ENCODE measurements at places on chromosomes 5 and 9.

DNA sequence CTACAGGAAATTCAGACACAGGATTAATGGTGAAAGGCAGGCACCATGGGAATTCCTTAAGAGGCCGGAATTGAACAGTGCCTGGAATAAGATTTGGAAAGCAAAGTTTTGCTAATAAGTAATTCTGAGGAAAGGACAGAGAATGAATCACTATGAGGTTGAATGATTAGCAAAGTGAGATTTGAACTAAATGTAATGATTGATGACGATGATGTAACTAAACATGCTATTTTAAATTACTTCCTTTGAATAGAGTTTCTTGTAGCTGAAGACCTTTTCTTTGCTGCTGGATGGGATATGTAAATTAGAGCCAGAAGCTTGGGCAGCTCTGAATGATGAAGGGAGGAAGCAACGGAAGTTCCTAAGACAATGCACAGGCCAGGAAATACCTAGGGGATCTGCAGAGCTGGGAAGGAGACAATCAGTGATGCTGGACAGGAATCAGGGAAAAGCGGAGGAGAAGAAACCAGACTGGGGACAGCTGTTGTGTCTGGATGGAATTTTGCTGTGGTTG, 482.0 kb downstream of the PSAT1 start:
- no peak for DNase-seq

DNA sequence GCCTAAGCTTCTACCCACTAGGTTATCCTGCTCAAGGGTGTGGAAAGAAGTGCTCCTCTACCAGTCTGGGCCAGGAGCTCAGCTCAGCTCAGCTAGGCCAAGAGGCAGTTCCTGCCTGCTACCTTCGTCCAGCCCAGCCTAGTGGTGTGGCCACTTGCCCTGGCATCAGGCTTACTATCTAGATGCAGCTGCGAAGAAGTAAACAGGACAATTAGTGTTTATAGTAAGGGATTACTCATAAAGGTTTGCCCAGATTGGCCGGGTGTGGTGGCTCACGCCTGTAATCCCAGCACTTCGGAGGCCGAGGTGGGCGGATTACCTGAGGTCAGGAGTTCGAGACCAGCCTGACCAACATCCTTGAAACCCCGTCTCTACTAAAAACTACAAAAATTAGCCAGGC, 12.8 kb upstream of the SPATA24 start:
- no peak for DNase-seq

DNA sequence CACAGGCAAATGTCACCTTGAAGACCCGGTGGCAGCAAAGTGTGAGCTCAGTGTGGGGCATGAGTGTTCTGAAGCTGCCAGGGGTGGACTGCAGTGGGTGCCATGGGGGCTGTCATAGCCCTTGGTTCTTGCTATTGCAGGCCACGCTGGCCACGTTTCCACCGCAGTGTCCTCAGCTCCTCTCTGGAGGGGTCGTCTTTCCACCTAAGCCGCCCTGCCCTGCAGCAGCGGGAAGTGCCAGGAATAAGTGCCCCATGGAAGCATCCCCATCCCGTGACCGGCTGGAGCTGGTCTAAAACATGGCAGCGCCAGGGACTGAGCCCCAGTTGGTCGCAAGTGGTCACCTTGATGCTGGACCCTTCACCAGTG, 6.9 kb downstream of the OBP2B start:
- DNase-seq, result no peak

- no peak for DNase-seq
Observed at GRCh38 chr5:2890011-2890410, 138.5 kb upstream of the IRX2 start.

DNA sequence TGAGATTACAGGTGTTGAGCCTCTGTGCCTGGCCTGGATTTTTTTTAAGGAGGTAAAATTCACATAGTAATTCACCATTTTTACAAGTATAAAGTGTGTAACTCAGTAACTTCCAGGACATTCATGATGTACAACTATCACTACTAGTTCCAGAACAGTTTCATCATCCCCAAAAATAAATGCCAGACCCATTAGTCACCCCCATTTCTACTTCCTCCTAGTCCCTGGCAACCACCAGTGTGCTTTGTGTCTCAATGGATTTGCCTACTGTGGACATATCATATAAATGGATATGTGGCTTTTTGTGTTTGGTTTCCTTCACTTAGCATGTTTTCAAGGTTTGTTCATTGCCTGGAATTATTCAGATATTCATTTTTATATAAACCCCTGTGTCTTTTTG, 72.5 kb upstream of the PANK3 start:
- DNase-seq, result no peak

DNA sequence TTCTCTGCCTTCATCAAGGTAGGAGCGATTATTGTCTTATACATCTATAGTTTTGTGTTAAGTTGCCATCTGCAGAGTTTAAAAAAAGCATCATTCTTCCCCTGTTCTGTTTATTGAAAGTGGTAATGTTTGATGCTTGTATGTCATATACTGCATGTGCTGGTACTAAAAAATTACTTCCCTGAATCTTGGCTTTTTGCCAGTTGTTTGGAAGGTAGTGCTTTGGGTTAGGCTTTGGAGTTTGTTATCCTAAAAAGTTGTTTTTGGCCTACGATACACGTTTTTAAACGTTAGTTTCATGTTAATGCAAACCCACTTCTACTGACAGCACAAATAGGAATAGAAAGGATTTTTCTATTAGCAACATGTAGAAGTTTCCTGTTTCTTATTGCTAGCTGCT, 158.3 kb downstream of the GIN1 start:
- DNase-seq, result no peak

DNA sequence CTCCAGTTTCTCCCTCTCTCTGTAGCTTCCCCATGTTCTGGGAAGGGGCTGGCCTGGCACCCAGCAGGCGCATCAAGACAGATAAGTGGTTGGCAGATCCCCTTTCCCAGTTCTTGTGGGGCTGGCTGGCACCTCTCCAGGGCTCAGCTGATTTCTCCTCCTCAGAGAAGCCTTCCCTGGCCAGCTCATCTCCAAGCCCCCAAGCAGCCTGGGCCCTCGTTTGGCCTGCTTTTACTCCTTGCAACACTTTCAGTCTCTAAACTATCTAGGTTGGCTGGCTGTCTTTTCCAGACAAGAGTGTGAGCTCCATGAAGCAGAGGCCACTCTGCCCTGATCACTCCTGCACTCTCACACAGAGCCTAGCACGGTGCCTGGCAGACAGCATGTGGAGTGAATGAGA, 13.5 kb downstream of the MACROH2A1 start:
- DNase-seq, result no peak

GRCh38 chr9:21836437-21837161, 34.2 kb downstream of the MTAP start:
- DNase-seq, result no peak

DNA sequence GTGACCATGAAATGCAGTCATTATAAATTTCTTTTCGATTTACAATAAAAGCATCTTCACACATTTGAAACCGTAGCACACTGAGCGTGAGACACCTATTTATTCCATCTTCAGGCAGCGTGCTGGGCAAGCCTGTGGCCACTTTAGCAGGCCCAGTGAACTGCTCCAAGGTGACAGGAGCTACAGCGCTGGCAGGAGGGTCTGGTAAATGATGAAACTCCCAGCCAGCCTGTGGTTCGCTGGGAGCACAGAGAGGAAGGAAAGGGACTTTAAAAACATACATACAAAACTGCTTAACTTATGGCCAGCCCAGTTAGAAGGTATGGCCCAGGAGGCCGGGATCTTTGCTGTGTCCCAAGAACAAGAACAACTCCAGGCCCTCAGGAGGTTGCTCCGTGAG, 5.1 kb downstream of the RAPGEF1 start:
- no peak for DNase-seq

GRCh38 chr5:131230406-131230805, 33.4 kb upstream of the CDC42SE2 start:
- DNase-seq, result no peak

DNA sequence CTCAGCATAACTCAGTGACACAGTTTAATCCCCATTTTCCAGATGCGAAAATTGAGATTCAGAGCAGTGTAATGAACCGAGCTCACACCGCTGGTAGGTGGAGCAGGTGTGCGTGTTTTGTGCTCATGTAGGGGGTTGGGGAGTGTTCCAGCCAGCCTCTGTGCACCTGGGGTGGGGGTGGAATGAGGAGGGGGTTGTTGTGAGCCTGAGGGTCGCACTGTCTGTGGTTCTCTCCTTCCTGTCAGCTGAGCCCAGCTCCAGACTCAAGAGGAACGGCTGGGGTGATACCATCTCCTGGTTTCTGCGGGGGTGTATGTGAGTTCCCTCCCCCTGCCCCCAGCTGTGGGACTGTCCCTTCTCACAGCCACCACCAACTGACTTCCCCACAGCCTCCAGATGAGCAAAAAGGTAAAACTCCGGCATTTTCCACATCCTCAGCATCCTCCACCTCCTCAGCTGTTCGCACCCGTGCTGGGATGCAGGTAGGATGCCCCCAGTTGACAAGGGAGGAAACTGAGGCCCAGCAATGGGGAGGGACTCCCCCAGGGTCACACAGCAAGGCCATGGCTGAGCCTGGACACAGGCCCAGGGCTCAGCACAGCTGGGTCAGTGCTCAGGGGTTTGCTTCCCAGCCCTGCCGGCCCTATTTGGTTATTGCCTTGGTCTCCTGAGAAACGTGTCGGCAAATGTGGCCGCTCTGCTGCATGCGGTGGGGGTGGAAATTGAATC, 2.1 kb downstream of the SH2D3C start:
- DNase-seq, result no peak

- DNase-seq, result no peak
Observed at GRCh38 chr5:131810510-131811249, 13.9 kb upstream of the FNIP1 start.

DNA sequence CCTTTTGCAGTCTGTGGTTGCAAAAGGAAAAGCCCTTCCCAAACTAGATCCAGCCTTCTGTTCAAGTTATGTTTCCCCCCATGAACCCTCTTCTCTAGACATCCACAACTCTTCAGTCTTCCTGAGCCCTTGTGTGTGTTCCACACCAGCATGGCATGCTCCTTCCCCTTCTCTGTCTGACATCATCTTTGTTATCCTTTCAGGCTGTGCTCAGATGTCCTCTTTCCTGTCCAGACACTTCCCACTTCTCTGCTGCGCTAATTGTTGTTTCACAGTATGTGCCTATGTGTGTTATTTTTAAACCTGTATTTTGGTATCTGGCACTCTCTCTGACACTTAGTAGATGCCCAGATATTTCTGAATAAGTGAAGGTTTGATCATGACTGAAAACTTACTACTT, 38.2 kb downstream of the FOCAD start:
- DNase-seq, result no peak

DNA sequence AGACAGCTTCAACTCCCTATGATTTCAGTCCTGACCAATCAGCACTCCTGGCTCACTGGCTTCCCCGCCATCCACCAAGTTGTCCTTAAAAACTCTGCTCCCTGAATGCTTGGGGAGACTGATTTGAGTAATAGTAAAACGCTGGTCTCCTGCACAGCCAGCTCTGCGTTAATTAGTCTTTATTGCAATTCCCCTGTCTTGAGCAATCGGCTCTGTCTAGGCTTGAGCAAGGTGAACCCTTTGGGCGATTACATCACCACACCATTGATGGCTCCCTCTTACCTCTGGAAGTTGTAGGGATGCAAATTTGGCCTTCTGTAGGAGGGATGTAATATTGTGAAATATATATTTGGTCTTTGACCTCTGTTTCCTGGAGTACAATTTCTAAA, 2.9 kb upstream of the SLC23A1 start:
- DNase-seq, result no peak

DNA sequence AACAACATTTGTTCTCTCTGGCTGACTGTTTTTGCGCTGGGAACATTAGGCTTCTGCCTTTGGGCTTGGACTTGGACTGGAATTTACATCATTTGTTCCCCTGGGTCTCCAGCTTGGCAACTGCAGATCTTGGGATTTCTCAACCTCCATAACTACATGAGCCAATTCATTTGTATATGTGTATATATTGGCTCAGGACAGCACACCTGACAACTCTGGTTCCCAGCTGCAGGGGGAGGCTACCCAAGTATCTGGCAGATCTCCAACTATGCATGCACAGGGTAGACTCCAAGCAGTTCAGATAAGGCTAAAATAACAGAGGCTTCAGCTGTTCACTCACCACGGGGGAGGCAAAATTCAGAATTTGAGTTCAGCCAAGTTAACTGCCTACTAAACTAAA, 31.6 kb upstream of the F2RL1 start:
- DNase-seq, result no peak

- DNase-seq, result no peak
Observed at GRCh38 chr9:99128133-99128406, 23.2 kb downstream of the TGFBR1 start.

DNA sequence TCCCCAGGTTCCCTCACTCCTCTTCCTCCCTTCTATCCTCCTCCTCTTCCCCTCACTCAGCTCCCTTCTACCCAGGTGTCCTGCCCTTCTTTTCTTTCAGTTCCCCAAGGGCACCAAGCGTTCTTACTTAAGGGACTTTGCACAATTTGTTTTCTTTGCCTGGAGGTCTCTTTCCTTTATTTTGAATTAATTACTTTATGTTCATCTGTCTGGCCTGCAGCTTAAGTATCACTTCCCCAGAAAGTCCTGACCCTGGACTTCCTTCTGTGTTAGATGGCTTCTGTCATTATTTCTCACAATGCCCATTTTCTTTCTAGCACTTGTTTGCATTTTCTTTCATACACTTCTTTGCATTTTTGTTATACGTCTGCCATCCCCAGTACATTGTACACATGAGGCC, 350.6 kb downstream of the SH3GL2 start:
- no peak for DNase-seq

- DNase-seq, result no peak
Observed at GRCh38 chr5:167765352-167765751, 526.1 kb upstream of the WWC1 start.

DNA sequence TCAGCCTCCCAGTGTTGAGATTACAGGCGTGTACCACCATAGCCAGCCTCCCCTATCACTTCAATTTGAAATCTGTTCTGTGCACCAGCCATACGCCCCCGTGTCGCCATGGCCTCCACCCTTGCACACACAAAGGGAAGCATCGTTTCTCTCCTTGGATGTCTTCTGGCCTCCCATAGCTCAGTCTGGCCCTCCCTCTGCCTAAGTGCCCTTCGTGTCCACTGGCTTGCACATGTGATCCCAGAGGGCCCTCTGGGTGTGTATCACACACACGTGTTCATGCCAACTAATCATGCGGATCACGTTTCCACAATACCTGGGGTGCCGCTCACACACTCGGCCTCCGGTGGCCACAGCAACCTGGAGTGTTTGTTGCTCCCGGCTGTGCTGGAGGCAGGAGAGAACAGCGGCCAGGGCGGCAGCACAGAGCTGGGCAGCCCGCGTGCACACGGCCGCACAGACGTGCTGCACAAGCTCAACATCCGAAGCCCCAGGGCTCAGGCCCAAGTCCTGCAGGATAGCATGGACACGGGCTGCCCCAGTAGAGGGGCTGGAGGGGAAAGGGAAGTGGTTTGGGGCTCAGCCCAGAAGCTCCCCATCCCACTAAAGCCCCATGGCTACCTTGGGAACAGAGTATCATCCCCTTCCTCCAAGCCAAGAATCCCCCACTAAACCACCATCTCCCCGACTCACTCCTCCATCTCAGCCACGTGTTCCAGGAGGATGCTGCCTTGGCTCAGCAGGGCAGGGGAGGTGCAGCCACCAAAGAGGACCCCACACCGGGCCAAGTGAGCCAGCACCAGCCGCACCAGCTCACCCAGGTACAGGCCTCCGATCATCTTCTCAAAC, 10.9 kb downstream of the HK3 start:
- no peak for DNase-seq

GRCh38 chr5:33091571-33092363, 349.0 kb upstream of the TARS1 start:
- DNase-seq, result no peak
